ENCODE measurements at places on chromosomes 7 and 10.
A peak's percentile ranks its signal among the peaks of the same experiment; 100 is the strongest.

DNA sequence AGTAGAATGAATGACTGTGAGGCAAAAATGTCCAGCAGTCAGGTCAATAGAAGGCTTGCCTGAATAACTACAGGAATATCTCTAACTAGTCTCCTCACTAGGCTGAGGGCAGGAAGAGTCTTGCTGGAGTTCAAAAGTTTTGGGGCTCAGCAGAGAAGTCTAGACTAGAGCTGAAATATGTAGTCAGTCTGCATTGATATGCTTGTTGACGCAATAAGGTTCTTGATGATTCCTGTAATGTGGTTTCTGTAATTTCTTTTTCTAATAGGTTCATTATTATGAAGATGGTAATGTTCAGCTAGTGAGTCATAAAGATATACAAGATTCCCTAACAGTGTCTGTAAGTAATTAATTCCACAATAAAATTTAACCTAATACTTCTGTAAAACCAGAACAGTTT is 41.5 kb upstream of the ST7 start:
- no peak for DNase-seq

- peak; percentile 32 for DNase-seq
Measured at GRCh38 chr10:98030093-98030821, at the start of gene CRTAC1. TSS of gene CRTAC1 (minus strand) at chr10:98030621. CDS start at chr10:98030472, 149 bp downstream.

DNA sequence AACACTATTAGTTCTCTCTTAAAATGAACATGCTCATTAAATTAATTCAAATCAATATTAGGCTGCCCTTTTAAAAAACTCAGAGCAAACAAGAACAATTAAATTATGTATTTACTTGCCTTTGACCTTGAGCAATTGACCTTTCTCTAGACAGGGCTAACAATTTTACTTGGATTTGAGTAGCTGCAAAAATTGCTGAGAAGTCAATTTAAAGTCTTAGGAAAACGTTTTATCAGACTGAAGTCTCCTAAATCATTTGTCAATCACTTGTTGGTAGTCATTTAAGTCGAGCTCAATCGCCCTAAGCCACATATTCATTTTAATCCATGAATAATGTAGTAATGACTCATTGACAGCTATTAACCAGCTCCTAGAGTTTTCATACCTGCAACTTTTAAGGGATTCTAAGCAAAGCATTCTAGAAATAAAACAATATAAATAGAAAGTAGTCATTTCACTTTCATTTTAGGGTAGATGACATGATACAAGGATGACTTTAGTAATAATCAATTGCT is 84.9 kb upstream of the SEC61G start:
- DNase-seq = no peak

DNA sequence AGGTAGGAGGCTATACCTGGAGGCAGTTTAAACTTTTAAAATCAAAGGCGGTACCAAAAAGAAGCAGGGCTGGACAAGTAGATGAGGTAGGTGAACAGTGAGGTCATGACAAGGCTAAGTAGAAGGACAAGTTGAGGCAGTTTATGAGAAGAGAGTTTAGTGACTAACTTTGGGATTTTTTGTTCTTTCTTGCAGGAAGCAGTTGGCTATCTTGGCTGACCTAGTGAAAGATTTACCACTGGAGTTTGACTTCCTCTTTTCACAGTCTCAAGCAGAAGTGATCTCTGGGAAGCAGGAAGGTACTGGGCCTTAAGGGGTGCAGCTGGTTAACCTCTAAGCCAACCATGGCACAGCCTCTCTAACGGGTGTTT is 26.3 kb downstream of the ENTPD7 start:
- DNase-seq = no peak

GRCh38 chr7:134654104-134654775 is 7.6 kb downstream of the BPGM start:
- DNase-seq = no peak

DNA sequence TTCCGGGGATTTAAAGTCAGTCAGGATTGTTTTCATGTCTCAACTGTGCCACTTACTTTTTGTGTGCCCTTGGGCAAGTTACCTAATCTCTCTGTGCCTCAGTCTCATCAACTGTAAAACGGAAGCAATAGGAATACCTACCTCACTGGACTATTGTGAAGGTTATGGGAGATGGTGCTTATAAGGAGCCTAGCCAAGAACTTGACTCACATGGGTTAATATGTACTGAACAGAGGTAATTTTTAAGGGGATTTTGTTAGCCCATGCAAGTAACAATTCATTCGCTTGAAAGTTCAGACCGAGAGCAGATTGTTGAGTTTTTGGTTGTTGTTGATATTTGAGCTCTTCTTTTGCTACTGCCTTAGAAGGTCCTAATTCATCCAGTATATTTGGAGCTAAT is 202.9 kb downstream of the ZNF365 start:
- DNase-seq = no peak

DNA sequence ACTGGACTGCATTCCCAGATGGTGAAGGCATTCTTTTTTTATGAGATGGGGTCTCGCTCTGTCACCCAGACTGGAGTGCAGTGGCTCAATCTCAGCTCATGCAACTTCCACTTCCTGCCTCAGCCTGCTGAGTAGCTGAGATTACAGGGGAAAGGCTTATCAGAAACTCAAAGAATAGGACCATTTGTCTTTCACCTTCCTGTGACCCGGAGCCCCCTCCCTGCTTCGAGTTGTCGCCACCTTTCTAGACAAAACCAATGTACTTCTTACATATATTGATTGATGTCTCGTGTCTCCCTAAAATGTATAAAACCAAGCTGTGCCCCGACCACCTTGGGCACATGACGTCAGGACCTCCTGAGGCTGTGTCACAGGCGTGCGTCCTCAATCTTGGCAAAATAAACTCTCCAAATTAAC is 1.8 kb upstream of the METTL27 start:
- no peak for DNase-seq

DNA sequence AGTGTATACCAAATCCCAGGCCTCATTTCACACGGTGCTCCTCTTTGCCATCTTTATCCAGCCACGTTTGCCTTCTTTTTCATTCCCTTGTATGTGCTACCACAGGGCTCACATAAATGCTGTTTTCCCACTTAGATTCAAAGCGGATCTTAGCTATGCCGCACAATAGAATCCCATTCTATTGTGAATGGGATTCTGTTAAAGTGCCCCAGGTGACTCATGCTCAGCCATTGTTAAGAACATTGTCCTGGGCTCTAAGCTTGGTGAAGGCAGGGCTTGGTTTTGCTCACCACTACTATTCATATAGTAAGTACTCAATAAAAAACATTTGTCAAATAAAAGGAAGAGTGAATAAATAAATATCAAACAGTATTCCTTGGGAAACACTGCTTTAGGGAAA is 72.3 kb upstream of the PHYHIPL start:
- DNase-seq = no peak
